AG04449 (cell line): ENCODE measurements at places on chromosomes 3 and 15.

DNA sequence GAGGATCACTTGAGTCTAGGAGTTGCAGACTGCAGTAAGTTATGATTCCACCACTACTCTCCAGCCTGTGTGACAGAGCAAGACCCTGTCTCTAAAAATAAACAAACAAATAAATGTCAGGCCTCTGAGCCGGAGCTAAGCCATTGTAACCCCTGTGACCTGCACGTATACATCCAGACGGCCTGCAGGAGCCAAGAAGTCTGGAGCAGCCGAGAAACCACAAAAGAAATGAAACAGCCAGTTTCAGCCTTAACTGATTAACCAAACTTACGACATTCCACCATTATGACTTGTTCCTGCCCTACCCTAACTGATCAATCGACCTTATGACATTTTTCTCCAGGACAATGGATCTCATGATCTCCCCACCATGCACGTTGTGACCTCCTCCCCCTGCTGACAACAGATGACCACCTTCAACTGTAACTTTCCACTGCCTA is 32.5 kb upstream of the ZKSCAN7 start:
- DNase-seq: no peak

DNA sequence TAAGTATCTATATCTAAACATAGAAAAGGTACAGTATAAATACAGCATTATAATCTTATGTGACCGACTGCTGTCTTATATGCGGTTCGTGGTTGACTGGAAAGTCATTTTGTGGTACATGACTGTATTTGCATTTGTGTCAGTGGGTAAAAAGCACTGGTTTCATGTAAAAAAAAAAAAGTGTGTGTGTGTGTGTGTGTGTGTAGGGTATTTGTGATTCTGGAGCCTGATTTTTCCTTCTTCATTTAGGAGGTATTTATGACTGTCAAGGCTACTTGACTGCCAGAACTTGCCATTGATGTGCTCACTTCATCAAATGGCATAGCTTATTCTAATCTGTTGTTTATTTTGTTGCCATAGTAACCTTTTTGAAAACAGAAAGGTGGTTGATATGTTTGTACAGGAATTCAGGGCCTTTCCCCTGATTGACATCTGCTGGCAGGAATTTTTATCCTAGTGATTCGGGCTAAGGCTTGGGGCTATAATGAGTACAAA is 63.2 kb downstream of the AKAP13 start:
- DNase-seq: no peak

DNA sequence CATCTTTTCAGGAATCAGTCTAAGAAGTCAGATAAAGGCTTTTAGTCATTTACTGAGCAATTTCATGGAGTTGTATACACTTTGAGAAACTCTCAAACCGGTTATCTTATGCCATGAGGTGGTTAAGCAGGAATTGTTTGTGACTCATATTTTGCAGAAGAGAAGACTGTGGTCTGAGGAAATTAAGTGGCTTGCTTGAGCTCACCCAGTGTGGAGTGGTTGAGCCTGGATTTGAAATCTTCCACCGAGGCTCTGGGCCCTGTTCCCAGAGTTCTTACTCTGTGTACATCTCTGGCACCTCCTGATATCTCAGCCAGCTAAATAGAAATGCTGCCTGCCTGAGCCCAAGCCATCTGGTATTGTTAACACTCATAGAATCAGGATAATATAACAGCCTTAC is 37.8 kb upstream of the BCL6 start:
- peak; percentile 87 for DNase-seq

GRCh38 chr3:1017870-1018269 is 75.0 kb upstream of the CNTN6 start:
- no peak for DNase-seq

- no peak for DNase-seq
Observed at GRCh38 chr15:70906842-70907241, 14.2 kb downstream of the LRRC49 start.

DNA sequence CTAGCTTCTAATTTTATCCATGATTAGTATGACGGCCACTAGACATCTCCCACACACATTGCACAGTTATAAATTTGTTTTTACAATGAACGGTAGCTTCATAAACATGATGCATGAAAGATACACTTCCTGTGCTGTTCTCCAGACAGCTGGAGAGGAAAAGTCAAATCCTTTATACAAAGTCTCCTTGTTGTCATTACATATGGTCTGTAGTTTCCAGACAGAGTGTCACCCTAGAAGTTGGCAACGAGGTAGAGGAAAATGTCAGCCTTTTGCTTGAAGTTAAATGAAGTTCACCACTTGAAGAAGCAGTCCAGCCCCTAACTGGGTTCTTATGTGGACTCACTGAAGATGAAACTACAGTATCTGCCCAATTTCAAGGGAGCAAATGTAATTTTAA is 253.0 kb upstream of the P2RY1 start:
- DNase-seq: no peak

- no peak for DNase-seq
Observed at GRCh38 chr15:63772520-63772919, 61.2 kb downstream of the HERC1 start.

- no peak for DNase-seq
Observed at GRCh38 chr3:99551520-99551919, 86.9 kb upstream of the COL8A1 start.

GRCh38 chr3:52057812-52058495 is 1.6 kb upstream of the DUSP7 start:
- DNase-seq: no peak

DNA sequence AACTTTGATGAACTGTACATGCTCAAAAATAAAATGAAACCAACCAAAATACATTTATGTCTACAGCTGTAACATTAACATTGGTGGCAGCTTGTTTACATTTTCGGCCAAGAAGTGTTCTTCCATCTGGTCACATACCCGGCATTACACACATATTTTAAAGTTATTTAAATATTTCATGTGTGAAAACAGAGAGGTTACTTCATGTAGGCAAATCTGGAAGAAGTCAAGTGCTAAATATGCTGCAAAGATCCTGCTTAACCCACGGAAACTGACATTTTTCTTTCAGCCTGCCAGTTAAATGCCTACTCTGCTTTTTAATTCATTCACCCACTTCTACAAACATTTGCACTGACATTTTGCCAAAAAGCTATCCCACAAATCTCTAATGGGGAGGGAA is 69.7 kb downstream of the MB21D2 start:
- DNase-seq: peak; percentile 73

DNA sequence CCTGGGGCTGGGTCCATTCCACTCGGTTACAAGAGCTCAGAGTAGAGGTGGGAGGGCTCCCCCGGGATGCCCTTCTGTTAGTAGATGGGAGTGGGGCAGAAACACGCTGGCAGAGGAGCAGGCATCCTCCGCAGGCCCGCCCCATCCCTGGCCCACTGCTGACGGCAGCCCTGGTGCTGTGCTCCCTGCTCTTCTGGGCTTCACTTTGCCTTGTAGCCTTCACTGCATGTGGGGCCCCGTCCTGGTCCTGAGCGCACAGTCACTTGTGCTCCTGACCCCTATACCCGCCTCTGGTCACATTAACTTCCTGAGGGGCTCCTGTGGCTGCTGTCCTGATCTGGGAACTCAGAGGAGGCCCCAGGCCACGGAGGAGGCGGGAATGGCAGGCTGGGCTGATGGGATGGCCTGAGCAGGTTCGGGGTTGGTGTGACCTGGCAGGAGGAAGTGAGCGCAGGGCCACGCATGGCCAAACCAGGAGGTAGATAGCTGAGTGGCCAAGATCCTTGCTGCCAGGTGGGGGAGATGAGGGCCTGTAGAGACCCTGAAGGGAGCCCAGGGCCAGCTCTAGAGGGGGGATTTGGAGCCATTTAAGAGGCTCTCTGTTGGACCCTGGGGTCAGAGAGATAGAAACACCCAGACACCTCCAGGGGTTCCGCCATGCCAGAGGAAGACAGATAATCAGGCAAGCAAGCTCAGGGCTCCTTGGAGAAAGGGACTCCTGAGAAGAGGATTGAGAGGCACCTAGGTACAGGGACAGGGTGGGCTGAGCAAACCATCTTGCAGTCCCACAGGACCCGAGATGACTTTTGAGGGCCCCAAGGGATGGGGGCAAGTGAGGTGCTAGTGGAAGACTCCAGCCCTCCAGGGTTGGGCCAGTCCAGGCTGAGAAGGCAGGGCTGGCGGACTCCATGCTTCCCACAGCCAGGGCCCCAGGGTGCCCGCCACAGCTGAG is 92.2 kb upstream of the PRR23E start:
- no peak for DNase-seq

DNA sequence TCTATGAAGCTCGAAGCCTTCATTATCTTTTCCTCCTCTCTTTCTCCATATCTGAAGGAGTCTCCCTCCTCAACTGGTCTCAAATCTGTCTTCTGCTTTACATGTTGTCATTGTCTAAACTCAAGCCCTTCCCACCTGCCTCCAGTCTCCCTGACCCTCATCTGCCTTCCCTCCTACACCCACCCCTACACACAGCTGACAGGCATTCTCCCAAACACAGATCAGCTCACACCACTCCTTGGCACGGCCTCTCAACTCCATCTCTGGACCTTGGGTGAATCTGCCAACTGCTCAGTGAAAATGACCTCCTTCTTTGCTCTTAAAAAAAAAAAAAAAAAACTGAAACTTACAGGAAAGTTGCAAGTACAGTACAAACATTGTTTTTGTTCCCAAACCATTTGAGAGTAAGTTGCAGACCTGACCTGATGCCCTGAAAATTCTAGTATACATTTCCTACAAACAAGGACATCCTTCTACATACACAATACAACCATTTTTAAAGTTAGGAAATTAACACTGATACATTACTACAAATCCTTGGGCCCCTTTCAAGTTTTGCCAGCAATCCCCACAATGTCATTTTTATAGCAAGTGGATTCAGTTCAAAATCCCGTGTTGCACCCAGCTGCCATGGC is 49.4 kb upstream of the UBE2E1 start:
- no peak for DNase-seq

DNA sequence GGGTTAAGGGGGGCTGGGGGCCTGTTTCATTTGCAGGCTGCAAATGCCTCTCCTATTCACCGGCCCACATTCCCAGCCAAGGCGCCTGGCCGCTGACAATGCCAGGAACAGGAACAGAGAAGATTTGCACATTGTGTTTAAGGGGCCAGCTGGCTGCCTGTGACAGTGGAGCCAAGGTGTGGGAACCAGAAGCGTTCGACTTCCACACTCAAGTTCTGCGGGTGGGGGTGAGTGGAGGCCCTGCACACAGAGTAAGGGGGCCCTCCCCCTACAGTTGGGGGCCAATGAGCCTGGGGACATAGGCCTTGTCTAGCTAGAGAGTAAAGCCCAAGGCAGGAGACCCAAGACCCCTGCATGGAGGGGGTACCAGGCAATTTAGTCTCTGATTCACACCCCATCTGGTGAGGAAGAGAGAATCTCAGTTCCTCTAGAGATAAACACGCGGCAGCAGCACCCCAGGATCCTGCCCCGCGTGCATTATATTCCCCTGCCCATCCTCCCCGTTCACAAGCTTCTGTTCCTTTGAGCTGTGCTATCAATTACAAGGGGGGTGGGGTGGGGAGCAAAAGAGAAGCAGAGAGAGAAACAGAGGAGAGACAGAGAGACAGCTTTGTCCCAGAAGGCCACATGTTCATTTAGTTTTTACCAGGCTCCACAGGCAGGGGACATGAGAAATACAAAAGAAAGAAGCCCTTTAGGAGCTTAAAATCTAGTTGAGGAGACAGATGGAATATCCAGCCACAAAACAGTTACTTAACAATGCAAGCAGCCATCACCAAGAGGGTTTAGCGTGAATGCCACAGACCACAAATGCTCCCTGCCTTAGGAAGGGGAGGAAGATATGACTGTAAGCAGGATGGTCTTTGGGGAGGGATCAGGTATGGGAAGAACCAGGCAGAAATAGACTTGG is 9.2 kb downstream of the IGDCC3 start:
- DNase-seq: no peak

GRCh38 chr15:89095073-89095472 is 6.8 kb downstream of the ABHD2 start:
- no peak for DNase-seq

GRCh38 chr15:88804257-88804656 is 1.0 kb downstream of the ACAN start:
- DNase-seq: no peak

DNA sequence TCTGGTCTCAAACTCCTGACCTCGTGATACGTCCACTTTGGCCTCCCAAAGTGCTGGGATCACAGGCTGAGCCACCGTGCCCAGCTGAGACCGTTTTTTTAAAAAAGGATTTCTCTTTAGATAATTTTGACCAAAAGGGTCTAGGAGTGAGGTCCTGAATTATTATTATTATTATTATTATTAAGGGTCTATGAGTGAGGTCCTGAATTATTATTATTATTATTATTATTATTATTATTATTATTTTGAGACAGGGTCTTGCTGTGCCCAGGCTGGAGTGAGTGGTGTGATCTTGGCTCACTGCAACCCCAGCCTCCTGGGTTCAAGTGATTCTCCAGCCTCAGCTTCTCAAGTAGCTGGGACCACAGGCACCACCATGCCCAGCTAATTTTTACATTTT is 20.6 kb upstream of the ARID3B start:
- no peak for DNase-seq

- DNase-seq: no peak
Observed at GRCh38 chr15:75454471-75455378, 3.2 kb upstream of the SIN3A start.

DNA sequence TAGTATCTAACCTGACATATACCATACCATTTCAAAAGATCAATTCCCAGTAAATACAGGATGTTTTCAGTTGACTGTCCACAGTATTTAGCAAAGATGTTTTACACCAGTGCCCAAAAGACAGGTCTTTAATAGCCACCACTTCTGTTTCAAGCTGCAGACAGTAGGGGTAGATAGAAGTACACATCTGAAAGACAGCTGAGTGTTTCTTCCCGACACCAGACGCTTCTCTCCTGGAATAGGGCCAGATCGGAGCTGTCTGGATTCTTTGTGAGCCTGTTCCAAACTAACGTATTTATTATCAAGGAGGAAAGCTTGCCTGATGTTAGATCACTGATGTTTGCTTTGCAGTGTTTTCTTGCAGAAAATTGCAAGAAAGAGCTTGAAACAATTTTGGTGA is 136.1 kb upstream of the RBMS3 start:
- peak; percentile 28 for DNase-seq

DNA sequence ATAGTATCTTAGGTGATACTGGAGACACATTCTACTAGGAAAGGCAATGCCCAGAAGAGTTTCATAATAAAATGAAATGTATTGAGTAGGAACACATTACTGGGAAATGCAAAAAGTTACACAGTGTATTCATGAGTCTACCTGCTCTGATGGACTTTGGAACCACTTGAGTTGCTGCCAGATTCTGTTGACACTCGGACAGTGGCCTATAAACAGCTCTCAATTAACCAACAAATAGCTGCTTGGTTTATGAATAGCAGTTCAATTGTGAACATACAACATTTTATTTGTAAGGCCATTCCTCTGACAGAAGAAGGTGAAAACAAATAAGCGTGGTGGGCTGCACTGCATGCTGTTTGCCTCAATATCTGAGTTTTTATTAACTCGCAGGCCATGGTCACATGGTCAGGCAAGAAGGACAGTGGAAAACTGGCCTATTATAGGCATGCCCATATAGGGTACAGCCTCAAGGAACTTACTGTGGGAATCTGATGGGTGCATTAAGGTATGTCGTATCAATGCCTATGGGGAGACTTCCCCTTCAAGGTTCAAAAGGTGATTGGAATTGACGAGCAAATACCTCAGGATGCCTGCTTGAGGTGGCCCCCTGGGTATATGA is 66.2 kb downstream of the C3orf80 start:
- DNase-seq: no peak

GRCh38 chr15:49712846-49713450 is 92.1 kb downstream of the DTWD1 start:
- DNase-seq: no peak
